NCI-H1436 (cell line): ENCODE measurements at places on chromosomes 2 and 18.

DNA sequence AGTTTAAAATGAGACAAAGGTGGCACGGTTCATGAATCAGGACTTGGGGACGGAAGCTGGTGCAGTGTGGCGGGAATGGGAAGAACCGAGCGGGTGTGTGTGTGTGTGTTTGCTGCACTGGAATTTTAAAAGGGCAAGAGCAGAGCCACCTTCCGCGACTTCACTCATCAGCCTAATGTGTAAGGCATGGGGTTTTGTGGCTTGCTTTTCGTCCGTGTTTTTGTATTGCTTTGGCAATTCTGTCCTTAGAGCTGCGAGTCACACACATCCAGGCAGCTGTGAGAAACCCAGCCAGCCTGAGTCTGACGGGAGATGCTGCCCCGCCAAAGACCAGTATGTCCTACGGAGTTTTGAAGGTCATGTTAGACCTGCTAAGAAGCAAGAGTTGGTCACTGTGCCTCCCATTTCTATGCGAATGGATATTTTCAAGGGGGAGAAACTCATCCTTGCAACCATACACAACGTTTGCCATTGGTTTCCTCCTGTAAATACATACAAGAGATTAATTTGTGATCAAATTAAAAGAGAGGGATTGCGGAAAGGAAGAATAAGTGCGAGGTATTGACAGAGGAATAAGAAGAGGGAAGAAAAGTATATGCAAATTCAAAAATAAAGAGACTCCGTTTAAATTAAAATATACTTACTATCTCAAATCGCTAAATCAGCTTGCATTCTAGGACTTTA lies 665 bp upstream of the CACNB4 start:
- no peak for DNase-seq

DNA sequence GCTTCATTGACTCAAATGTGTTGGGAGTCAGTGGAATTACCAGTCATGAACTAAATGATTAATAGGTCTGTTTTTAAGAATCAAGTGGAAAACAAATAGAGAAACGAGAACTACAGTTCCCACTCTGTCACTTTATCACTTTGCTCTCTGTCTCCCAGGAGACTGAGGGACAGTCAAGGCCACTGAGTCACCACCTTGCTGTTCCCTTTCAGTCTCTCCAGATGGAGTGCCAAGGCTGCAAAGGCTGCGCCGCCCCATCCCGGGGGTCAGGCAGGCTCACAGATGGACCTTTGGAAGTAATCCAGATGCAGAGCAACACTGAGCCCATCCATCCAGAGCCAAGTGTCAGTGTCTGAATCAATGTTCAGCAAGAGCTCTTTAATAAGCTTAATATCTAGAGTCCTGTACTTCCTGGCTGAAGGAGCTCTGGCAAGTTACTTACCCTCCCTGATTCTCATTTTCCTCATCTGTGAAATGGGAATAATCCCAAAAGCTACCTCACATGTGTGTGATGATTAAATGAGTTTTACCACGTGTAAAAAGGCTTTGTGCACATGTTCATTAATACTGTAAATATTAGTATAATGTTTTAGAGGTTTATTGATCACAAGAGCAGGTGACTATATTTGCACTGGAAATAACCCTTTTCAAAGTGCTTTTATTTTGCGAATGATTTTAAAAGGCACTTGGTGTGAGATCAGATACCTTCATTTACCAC lies 43.0 kb upstream of the EFEMP1 start:
- no peak for DNase-seq

- DNase-seq, result no peak
Measured at GRCh38 chr18:48833701-48834412, 116.9 kb downstream of the SMAD7 start.

GRCh38 chr18:11019295-11020105 lies 129.9 kb downstream of the PIEZO2 start:
- DNase-seq, result no peak

DNA sequence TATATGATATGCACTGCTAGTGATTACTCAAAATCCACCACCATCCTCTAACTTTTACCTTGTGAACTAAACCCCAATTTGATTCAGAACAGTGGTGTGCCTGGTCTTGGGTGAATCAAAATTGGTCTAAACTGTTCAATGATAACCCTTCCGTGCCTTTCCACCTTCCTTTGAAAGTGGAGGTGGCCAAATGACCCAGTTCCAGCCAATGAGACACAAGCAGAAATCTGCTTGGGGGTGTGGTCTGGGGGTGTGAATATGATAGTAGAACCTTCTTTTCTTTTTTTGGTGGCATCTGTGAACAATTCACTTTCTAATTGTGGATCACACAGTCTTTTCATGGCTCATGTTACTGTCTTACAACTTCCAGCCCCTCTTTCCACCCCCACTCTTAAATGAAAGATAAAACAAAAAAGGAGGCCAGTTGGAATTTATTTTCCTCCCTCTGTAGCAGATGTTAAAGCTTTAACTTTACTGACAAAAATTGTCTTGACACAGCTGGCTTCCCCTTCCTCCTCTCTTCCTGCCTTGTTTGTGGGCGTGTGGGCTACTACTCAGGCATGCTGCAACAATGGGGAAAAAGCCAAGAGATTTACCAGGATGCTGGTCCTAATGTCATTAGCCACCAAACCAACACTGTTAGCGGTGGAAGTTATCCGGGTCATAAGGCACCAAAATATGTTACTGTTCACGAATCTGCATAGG lies 58.8 kb upstream of the ANKRD44 start:
- no peak for DNase-seq

GRCh38 chr18:28846958-28847357 lies 670.0 kb upstream of the CDH2 start:
- no peak for DNase-seq

DNA sequence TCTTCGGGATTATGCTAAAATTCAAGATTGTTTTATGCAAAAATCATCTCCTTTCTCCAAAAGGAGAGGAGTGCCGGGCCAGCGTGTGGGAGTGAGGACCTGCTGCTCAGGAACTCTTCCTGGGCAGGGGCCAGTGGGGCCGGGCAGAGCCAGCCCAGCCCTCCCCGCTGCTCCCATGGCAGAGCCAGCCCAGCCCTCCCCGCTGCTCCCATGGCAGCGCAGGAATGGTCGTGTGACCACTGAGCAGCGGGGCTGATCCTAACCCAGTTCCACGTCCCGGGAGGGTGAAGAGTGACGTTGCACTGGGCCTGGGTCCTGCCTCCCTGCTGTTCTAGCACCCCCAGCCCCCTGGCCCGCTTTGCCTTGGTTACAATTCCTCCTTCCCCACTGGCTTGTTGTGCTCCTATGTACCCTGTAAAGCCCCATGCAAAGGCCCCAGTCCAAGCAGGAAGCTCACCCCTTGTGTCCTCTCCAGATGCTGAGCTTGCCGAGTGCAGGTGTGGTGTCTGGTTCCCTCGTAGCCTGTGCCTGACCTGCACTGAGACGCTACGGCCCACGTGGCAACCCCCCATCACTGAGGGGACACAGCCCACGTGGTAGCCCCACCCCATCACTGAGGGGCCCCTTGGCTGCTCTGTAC lies 11.4 kb upstream of the NEU4 start:
- no peak for DNase-seq

- no peak for DNase-seq
Measured at GRCh38 chr2:147679191-147679954, 165.5 kb upstream of the ACVR2A start.

DNA sequence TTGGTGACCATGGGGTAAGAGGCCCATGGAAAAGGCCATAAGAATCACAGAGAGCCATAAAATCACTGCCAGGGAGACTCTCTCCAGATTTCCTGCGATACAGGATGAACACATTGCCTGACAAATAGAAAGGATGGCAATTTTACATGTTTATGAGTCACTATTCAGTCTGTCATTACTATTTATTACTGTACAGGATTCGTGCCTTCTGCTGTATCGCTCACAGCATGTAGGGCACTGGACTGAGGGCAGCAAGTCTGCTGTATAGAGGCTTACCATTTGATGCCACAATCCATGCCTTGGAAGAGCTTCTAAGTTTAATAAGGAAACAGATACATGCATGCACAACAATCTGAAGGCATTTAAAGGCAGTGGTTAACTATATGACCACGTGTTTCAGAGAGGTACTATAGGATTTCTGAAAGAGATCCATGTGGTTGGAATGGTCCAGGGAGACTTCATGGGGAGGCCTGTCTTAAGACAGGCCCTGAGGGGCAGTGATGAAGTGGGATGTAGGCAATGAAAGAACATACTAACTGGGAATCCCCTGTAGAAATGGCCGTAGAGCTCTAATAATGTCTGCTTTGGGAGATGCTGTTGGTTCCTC lies 702.4 kb upstream of the RAB6C start:
- DNase-seq, result no peak
